ENCODE measurements at places on chromosomes 13 and 19.

- DNase-seq = no peak
Measured at GRCh38 chr13:108755083-108755482, 125.7 kb downstream of the MYO16 start.

- peak; percentile 43 for DNase-seq
Measured at GRCh38 chr13:30802953-30803478, 67.7 kb downstream of the ALOX5AP start.

- DNase-seq = no peak
Measured at GRCh38 chr19:22882797-22883196, 50.7 kb downstream of the ZNF723 start.

GRCh38 chr19:29323021-29323430 lies 110.1 kb upstream of the UQCRFS1 start:
- DNase-seq = no peak

- peak; percentile 82 for DNase-seq
Measured at GRCh38 chr19:16566161-16566560, 6.1 kb downstream of the SLC35E1 start.

- DNase-seq = no peak
Measured at GRCh38 chr19:51439021-51439465, 19.2 kb downstream of the SIGLEC8 start.
